LNCaP clone FGC (cell line): ENCODE measurements at places on chromosomes 2 and 18.

- DNase-seq = no peak
Observed at GRCh38 chr2:181754105-181754504, 73.8 kb upstream of the NEUROD1 start.

GRCh38 chr2:129936334-129936934 is 43.0 kb upstream of the RAB6C start:
- DNase-seq = no peak

DNA sequence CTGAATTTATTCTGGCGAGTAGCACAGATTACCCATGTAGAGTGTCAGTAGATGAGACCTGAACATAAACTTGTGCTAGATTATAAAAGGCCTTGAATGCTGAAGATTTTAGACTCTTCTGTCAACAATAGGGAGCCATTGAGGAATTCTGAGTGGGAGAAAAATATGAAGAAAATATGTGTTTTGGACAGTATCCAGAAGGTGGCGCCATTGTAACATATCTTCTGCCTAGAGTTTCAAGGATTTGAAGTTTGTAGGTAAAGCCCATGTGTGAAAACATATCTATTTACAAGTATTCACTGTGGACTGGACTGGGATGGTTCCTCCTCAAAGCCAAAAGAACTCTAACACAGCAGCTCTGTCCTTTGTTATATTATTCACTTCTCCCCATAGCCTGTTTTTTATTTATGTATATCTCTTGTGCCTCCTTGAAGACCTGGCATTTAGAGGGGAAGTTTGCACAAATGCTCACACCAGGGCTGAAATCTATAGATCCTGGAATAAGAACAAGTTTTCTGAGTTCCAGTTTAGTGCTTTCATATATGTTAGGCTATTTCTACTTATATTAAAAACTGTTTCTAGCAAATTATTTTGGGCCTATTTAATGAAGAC is 124.9 kb downstream of the RDH14 start:
- no peak for DNase-seq

GRCh38 chr18:76054156-76054555 is 440.9 kb downstream of the ZNF516 start:
- DNase-seq = no peak

GRCh38 chr2:213084261-213084660 is 67.2 kb downstream of the IKZF2 start:
- no peak for DNase-seq

GRCh38 chr2:155368934-155369333 is 670.4 kb downstream of the KCNJ3 start:
- DNase-seq = no peak

- no peak for DNase-seq
Observed at GRCh38 chr2:20430461-20431300, 16.2 kb upstream of the RHOB start.
